ENCODE measurements at places on chromosomes 12 and 14.

DNA sequence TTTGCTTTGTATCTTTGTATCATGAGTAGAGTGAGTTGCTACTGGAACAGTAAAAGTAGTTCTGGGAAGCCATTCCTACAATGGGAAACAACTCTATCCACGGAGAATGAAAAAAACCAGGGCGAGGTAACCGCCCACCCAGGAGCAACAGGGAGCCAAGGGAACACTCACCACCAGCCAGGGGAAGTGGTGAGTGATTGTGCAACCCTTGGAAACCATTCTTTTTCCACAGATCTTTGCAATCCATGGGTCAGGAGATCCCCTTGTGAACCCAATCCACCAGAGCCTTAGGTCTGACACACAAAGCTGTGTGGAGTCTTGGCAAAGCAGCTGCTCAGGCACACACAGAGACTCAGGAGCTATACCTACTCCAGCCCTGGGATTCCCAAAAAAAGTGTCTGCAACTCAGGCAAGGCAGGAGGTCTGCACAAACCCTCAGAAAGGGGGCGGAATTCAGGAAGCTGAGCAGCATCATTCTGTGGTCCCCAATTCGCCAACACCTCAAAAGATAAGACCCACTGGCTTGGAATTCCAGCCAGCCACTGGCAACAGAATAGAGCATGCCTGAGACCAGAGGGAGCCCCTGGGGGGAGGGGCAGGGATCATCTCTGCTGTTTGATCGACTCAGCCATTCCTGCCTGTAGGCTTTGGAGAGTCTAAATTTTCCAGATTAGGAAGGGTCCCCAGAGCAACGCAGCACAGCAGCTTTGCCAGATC, 52.1 kb upstream of the PPFIA2 start:
- peak; percentile 8 for DNase-seq

DNA sequence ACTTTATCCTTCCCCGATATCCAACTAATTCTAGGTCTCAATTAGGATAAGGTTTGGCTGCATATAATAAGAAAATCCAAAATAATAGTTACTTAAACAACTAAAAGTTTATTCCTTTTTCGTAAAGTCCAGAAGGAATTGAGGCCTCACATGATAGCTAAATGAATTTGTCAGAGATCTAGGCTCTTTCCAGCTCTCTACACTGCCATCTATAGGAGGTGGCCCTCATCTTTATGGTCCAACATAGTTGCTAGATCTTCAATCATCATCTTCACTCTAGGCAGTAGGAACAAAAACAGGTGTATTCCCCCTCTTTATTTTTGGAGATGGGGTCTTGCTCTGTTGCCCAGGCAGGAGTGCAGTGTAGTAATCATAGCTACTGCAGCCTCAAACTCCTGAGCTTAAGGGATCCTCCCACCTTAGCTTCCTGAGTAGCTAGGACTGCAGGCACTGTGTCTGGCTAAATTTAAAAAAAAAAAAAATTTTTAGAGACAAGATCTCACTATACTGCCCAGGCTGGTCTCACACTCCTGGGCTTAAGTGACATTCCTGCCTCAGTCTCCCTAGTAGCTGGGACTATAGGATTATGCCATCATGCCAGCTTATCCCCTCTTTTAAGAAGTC, 46.5 kb upstream of the SAV1 start:
- DNase-seq, result peak; percentile 40

DNA sequence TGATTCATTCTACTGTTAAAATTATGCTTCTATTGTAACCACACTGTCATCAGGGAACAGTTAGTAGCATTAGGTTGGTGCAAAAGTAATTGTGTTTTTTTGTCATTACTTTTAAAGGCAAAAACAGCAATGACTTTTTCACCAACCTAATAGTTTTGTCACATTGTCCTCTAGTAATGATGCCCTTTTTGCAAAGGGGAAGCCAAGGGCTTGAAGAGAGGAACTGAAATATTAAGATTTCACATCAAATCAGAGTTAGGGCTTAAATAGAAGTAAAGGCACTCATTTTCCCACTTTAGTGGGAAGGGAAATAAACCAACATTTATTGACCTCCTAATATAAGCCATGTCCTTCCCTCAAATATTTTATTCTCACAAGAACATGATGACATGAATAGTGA, 273.7 kb downstream of the NRXN3 start:
- no peak for DNase-seq

- no peak for DNase-seq
These were observed 279.4 kb downstream of the FOXN3 start for GRCh38 chr14:89137526-89138163.

DNA sequence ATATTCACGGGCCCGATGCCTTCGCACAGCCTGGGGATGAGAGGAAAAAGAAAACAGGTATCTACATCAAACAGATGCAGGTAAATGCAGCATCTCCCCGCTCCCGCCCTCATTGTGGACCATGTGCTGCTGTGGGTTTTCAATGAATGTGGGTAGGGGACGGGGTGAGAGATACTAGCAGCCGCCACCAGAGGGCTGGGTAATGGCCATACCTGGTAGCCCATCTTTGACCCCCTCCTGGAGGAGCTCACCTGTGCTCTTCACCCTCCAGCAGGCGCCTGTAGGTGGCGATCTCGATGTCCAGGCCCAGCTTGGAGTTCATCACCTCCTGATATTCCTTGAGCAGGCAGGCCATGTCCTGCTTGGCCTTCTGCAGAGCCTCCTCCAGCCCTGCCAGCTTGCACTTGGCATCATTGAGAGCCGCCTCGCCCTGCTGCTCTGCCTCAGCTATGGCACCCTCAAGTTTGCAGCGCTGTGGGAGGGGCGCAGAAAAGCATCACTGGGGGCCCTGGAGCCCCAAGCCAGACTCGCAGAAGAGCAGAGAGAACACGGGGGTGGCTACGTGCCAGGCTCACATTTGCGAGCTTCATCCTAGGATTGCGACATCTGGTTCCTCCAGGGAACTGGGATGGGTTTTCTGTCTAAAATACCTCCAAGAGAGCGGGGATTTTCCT, 10.2 kb downstream of the KRT82 start:
- peak; percentile 96 for DNase-seq
